ENCODE measurements at places on chromosomes 4 and X.

GRCh38 chr4:19748519-19749479 lies 502.9 kb upstream of the SLIT2 start:
- DNase-seq, result no peak

GRCh38 chrX:35858906-35859305 lies 60.6 kb upstream of the CFAP47 start:
- DNase-seq, result no peak

- peak; percentile 83 for DNase-seq
These were observed at the start of gene GNPDA2 for GRCh38 chr4:44726038-44726871. TSS of gene GNPDA2 (minus strand) at chr4:44726556. CDS start at chr4:44722207, 4,349 bp downstream.

GRCh38 chrX:81866873-81867272 lies 665.0 kb downstream of the SH3BGRL start:
- no peak for DNase-seq

DNA sequence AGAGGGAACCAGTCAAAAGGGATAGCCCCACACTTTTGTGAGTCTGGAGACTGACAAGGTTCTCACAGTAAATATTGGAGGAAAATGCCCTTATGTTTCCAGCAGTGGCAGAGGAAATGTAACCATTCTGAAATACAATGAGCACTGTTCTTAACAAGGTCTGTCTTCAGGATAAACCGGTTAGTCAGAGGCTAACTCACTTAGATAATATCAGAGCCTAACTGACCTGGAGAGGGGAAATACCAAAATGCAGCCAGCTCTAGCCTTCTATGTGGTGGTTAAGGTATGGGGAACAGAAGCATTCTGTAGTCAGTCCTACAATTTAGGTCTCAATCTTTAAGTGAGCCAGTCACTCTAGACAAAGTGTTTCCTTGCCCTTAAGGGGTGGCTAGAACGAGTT lies 70.8 kb downstream of the TBCK start:
- no peak for DNase-seq

GRCh38 chrX:155070663-155070974 lies 317 bp downstream of the CMC4 start:
- no peak for DNase-seq

DNA sequence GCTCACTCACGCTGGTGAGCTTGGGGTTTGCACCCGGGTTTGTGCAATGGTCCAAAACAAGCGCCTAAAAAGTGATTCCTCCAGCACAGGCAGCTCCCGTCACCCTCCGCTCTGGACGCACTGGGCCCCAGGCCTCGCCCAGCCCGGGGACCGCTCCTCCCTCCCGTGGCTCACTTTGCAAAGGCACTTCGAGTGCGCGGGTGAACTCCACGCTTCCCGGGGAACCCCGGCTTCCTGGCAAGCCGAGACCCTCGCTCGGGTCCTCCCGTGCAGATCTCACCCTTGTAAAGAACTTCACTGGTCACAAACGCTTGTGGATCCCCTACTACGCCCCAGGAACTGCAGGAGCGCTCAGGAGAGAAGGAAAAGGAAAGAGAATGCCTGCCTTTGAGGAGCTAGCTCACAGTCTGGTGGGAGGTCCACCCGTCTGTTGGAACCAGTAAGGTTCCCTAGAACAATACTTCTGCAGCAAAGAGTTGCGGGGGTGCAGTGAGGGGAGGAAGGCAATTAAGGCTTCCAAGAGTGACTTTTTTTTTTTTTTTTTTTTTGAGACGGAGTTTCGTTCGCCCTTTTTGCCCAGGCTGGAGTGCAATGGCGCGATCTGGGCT lies at the start of gene CTPS2:
Gene CTPS2 (minus strand): TSS at position 122 of the 608 bp plus-strand sequence. CDS start 9,767 bp downstream, outside the sequence.
- DNase-seq, result peak; percentile 76

DNA sequence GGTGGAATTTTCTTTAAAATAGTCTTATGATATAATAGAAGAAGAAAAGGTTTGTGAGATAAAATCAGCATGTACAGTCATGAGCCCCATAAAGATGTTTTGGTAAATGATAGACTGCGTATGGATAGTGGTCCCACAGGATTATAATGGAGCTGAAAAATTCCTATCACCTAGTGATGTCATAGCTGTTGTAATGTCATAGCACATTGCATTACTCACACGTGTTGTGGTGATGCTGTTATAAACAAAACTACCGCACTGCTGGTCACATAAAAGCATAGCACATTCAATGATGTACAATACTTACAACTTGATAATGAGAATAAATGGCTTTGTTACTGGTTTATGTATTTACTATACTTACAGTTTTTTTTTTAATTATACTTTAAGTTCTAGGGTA lies 715.2 kb upstream of the HTR2C start:
- no peak for DNase-seq

- DNase-seq, result no peak
These were observed 759.2 kb downstream of the DMD start for GRCh38 chrX:32451954-32452695.

- no peak for DNase-seq
These were observed 5.1 kb upstream of the FAT1 start for GRCh38 chr4:186728631-186729271.

DNA sequence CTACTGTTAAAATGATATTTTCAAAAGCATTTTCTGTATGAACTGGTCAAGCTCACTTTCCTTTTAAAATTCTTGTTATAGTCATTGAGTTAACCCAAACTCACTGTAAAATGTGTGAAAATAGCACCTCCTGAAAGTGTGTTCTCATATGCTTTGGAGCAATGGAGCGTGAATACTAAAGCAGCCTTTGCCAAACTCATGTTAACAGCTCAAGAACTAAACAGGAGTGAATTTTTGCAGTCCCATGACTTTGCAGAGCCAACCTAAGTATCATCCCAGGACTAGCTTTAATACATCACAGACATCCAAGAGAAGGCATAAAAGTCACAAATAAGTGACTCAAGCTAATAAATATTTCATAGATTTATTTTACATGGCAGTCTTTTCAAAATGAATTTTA lies 2.3 kb downstream of the AMMECR1 start:
- DNase-seq, result no peak

DNA sequence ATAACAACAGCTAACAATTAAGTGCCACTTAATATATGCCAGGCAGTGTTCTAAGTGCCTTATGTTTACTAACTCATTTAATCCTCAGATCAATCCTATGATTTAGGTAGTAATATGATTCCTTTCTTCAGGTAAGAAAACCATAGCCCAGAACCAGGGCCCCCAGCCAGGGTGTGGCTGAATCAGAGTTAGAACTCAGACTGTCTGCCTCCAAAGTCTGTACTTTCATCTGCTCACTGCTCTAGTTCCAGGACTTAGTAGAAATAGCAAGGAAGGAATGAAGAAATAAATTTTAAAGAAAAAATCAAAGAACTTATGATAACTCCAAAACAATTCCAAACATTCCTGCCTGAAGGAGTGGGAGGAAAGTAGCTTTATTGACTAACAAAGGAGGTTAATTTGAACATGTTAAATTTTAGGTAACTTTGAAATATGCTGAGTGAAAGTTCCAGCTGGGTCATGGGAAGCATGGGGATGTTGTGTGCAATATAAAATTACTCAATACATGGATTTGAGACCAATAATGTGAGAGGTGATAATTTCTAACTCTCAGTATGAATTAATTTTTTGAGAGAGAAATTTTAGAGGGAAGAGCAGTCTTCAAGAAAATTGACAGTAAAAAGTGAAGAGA lies 8.8 kb upstream of the ADH1C start:
- DNase-seq, result no peak

DNA sequence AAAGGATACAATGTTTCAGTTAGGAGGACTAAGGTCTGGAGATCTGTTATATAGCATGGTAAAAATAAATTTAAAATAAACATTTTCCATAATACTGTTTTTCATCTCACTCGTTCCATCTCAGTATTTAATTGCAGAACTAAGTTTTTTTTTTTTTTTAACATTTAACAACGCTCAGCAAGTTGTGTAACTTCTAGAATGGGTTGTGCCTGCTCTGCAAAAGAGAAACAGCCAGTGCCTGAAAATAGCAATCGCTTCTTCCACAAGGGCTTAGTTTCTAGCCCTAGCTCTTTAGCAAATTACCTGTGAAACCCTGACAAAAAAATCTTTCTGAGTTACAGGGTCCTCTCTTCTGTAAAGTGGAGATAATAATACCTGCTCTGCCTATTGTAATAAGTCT lies 41.9 kb downstream of the CNGA1 start:
- DNase-seq, result peak; percentile 4

GRCh38 chr4:67700116-67700737 lies 728 bp downstream of the UBA6 start:
- DNase-seq, result peak; percentile 19

DNA sequence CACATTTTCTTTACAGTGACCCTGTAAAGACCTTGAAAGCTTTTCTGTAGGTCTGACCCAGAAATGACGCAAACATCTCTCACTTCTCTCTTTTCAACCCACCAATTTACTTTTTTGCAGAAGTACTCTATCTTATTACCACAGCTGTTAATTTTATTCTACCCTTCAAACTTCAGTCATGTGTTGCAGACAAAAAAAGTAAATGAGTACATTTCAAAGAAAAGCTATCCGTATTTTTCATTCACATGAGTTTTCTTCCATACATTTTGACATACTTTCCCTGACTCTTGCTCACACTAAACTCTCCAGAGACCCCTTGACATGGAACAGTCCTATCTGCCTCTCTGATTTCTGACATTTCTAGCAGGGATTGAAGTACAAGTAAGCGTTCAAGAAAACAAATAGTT lies 51.7 kb downstream of the SLC7A11 start:
- DNase-seq, result peak; percentile 70

GRCh38 chr4:57442831-57443291 lies 332.7 kb upstream of the IGFBP7 start:
- DNase-seq, result peak; percentile 26

DNA sequence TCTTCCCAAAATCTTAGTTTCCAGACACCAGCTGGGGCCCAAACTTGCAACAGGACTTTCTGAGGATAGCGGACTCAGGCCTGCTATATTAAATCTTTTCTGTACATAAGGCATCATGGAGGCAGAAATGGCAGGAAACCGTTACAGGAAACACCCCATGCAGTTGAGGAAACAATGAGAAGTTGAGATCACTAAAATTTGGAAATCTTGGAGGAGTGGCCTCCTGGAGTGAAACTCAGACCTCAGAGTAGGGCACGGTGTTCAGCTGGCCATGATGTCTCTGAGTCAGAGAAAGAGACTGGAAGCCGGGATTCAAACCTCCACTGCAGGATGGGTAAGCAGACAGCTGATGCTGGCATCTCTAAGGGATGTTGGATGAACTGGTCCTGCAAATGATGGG lies 372.6 kb upstream of the CTSO start:
- DNase-seq, result no peak

- DNase-seq, result no peak
These were observed 73.3 kb downstream of the ALPK1 start for GRCh38 chr4:112370466-112370865.

DNA sequence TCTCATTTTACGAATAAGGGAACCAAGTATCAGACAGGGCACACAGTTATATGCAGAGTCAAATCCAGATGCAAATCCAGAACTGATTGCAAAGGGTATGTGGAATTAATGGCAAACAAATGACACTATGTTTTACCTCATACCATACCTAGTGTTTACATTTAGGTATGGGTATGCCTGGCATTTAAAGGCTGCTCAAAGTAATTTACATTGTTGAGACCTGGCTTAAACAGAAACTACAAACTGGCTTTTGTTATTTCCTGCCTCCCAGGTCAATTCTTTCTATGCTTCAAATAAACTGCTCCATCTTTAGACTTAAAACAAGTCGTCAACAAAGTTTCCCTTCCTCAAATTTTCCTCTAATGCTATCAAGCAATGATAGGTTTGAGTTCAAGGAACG lies 33.7 kb downstream of the ANKRD17 start:
- DNase-seq, result no peak

GRCh38 chr4:156169861-156170260 lies 216.2 kb upstream of the CTSO start:
- no peak for DNase-seq

DNA sequence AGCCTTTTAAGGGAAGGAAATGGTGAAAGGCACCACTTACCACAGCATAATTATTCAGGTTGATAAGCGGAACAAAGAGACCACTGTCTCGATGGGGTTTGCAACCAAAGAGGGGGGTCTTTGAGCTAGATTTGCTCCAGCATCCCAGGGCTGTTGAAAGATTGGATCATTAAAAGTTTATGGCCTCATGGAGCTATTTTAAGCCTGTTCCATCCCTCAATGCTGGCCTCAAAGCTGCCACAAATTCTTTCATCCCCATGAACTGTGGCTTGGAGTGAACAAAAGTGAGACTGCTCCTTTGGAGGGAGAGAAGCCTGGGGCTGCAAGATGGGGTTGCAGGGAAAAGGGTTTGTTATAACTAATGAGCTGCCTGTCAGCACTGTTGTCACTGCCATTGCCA lies 209.8 kb downstream of the RTL9 start:
- no peak for DNase-seq

DNA sequence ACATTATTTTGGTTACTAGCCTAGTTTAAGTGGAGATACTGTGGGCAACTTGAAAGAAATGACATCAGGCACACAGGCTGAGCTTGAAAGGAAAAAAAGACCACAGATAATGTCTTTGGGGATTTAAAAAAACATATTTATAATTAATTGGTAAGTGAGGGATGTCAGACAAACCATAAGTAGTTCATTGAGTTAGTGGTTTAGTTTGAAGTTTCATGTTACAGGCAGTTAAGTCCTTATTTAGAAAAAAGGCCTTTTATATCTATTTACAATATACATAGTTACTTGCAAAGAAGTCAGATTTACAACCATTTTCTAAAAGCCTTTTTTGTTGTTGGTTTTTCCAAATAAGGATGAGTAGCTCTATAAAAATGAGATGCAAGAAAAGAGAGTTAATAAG lies 89.2 kb downstream of the CDS1 start:
- DNase-seq, result no peak

DNA sequence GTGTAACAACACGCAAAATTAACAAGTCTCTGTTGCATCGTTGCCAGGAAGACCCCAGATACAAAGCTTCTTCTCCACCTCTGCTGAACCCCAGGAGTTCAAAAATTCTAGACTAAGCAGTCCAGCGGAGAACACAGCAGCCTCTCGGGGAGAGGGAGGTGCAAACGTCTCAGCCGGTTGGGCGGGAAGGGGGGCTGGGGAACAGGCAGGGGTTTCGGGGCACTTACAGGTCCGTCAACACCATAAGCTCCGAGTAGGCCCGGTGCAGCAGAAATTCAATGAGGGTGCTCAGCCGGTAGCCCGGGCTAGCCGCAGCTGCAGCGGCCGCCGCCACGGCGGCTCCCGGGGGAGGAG lies 394 bp downstream of the MED14 start:
- peak; percentile 29 for DNase-seq

DNA sequence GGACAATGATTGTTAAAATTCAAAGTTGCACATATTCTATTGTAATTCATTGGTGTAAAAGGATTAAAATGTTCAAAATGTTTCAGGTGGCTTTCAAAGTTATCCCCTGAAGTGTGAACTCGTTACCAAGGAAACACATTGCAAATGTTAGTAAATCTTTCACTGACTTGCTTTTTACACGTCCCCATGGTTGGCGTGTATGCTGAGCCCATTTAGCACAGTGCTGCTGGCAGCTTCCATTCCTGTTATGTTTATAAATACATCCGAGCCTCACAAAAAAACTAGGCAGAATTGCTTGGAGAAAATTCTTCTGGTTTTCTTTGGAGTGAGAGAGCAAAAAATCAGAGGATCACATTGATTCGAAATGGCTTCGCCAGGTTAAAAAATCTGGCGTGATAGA lies 105.9 kb upstream of the HPGD start:
- DNase-seq, result no peak
